ENCODE measurements at places on chromosomes 1 and 21.

- no peak for DNase-seq
Measured at GRCh38 chr1:52477876-52478275, 73.5 kb downstream of the PRPF38A start.

- DNase-seq, result no peak
Measured at GRCh38 chr1:212166244-212166643, 119.0 kb upstream of the PPP2R5A start.

DNA sequence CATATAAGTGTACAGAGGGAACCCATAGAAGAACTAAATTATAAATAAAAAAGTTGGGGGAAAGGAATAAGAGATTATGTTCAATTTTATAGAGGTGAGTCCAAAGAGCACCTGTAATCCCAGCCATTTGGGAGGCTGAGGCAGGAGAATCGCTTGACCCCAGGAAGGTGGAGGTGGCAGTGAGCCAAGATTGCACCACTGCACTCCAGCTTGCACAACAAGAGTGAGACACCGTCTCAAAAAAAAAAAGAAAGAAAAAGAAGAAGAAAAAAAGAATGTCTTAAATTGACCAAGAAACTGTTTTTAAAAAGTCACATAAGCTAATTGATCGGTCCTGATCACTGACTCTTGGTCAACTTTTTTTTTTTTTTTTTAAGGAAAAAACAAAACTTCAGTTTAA is 19.1 kb upstream of the ATF3 start:
- no peak for DNase-seq

- DNase-seq, result no peak
Measured at GRCh38 chr21:17925899-17926298, 106.7 kb upstream of the C21orf91 start.

DNA sequence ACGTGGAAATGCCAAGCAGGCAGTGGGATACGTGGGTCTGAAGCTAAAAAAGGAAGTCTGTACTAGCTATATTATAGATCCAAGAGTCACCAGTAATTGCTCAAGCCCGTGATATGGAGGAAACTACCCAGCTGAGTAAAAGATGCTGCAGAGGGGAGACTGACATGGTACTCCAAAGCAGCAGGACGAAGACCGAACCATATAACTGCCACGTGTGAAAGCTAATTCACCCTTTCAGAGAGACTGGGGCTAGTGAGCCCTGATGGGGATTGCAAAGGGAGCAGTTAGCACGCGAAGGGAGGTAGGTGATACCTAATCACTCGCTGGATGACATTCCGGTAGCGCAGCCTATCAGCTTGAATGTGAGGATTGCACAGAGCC is 316 bp downstream of the AP4B1 start:
- DNase-seq, result no peak

DNA sequence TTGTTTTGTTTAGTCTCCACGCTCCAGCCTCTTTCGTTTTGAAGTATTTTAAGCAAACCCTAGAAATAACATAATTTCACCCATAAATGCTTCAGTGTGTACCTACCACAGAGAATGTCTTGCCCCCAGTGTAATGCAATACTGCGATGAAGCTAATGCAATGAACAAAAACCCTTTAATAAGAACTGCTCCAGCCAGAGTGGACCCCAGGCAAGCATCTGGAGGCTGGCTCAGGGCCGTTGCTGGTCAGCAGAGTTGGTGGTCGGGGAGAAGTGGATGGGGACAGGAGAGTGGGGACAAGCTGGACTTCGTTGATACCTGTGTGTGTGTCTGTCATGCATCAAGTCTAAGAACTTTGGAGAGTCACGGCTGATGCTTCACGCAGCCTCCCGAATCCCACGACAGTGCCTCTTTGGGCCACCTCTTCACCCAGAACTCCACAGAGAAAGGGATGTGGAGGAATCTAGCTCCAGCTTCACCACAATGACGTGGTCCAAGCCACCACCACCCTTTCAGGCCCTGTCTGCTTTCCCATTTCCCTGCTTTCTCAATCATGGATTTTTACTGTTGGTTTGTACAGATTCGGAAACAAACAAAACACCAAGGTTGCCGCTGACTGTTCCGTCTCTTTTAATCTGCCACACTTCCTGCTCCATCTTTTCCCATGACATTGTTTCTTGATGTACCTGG is 108.6 kb upstream of the ERRFI1 start:
- no peak for DNase-seq

GRCh38 chr1:47622776-47623556 is 185.1 kb downstream of the FOXD2 start:
- DNase-seq, result no peak

GRCh38 chr1:101929343-101929742 is 67.4 kb downstream of the OLFM3 start:
- no peak for DNase-seq

- DNase-seq, result no peak
Measured at GRCh38 chr1:47814612-47815395, 182.4 kb downstream of the TRABD2B start.

GRCh38 chr1:5481889-5482288 is 510.3 kb downstream of the NPHP4 start:
- no peak for DNase-seq
